ENCODE measurements at places on chromosomes 1 and 21.

- DNase-seq = no peak
Observed at GRCh38 chr1:212938846-212939245, 11.5 kb upstream of the VASH2 start.

DNA sequence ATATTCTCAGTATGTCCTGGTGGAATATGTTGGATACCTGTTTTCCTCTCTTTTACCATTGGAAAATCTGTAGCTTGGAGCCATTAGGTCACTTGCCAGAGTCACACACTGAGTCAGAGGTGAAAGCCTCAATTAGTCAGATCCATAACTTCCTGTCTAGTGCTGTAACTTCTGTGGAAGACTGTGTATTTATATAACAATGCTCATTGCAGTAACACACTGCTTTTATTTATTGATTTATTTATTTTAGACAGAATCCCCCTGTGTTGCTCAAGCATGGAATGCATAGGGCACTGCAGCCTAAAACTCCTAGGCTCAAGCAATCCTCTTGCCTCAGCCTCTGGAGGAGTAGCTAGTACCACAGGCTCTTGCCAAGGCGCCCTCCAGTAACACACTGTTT lies 1.3 kb upstream of the DOCK7 start:
- no peak for DNase-seq

GRCh38 chr1:96474985-96475743 lies 246.4 kb upstream of the PTBP2 start:
- DNase-seq = no peak

GRCh38 chr1:226820941-226821718 lies 49.3 kb upstream of the PSEN2 start:
- DNase-seq = no peak

- no peak for DNase-seq
Observed at GRCh38 chr1:98920441-98921110, 84.1 kb downstream of the PLPPR5 start.

All from NCI-H1436 treated with DMSO at 0.1 percent for 48 hours (cell line).